NCI-H526 treated with DMSO at 0.1 percent for 48 hours (cell line): ENCODE measurements at places on chromosomes 2 and 18.

- peak; percentile 47 for DNase-seq
Measured at GRCh38 chr18:54828281-54828881, at the start of gene RAB27B. TSS of gene RAB27B (plus strand) at chr18:54828477. CDS start at chr18:54877586, 49,109 bp downstream.

DNA sequence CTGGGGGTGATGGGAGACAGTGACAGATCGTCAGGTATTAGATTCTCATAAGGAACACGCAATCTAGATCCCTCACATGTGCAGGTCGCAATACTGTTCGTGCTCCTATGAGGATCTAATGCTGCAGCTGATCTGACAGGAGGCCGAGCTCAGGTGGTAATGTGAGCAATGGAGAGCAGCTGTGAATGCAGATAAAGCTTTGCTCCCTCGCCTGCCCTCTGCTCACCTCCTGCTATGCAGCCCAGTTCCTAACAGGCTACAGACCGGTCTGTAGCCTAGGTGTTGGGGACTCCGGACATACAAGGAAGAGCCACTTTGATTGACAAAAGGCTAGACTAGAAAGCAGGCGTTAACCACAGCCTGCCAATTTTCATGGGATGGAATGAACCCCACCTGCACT is 183.6 kb upstream of the TMEM200C start:
- no peak for DNase-seq

GRCh38 chr2:190129421-190130199 is 67.1 kb upstream of the MSTN start:
- DNase-seq, result no peak

DNA sequence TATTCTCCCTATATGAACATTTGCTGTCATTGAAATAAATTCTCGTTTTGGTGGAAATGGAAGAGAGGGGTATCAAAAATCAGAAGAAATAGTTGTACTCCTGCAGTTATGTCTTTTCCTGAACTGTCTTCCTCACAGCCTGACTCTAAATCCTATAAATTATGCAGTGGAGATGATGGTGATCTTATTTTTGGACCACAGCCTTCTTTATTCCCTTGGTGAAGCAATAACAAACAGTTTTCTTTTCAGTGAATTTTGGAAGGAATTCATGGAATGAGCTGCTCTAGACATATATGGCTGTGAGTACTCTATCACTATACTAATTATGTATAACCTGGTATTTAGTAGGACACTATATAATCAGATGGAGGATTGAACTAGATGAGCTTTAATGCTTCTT is 1.7 kb upstream of the SLC25A12 start:
- DNase-seq, result no peak

GRCh38 chr2:102044967-102045489 is 53.3 kb downstream of the IL1R2 start:
- no peak for DNase-seq

DNA sequence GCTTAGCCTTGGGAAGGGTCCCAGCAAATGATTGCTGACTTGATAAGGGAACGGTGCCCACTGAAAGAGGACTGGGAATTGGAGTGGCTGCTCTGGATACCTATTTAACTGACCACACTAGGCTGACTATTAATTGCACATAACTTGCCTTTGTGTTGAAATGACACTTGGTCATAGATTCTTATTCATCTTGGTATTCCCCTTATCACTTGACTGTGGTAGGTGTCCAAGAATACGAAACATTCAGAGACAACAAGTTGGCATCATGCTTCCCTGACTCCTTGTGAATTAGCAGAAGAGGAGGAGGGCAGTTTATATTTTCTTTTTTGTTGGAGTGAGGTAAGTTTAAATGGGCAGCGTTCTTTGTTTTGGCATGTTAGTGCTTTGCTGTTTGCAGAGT is 13.4 kb downstream of the FMNL2 start:
- DNase-seq, result no peak
